Activated CD4-positive, alpha-beta T cell treated with anti-CD3 and anti-CD28 coated beads, Interleukin-2, amount 50 U/mL, for 48 hours (primary cell): ENCODE measurements at places on chromosomes 4 and X.

- DNase-seq = no peak
These were observed 23.5 kb downstream of the GAB3 start for GRCh38 chrX:154727418-154727817.

DNA sequence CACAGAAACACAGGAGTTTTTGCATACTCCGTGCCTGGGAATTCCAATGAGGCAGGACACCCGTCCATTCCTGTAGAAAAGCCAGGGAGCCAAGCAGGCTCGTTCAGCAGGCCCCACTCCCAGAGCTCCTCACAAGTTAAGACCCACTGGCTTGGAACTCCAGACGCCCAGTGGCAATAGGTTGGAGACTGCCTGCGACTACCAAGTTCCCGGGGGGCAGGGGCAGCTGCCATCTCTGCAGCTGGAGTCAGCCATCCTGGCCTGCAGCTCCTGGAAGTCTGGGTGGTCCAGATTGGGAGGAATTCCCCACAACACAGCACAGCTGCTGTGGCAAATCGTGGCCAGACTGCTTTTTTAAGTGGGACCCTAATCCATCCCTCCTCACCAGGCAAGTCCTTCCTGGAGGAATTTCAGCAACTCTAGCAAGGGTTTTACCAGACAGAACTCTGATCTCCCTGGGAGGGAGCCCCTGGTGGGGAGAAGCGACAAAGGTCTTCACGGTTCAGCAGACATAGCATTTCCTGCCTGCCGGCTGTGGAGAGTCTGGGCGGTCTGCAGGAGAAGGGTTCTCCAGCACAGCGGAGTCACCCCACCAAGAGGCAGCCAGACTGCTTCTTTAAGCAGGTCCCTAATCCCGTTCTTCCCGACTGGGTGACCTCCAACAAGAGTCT is 231.9 kb downstream of the STPG2 start:
- no peak for DNase-seq

DNA sequence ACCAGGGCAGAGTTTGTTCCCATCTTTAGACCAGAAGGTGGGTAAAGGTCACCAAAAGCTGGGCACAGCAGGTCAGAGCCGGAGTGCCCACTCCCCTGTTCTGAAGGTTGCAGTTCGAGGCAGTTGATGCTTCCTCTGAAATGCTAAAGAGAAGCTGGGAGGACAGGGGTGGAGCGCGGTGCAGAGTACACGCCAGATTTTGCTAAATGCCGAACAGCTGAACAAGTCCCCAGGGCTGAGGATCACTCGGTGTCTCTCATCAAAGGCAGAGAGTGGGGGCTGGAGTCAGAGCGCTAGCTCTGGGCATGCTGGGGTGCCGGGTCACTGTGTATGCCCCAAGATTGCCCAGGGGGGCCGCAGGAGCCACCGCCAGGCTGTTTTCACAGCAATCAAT is 197.0 kb downstream of the BCOR start:
- DNase-seq = no peak

DNA sequence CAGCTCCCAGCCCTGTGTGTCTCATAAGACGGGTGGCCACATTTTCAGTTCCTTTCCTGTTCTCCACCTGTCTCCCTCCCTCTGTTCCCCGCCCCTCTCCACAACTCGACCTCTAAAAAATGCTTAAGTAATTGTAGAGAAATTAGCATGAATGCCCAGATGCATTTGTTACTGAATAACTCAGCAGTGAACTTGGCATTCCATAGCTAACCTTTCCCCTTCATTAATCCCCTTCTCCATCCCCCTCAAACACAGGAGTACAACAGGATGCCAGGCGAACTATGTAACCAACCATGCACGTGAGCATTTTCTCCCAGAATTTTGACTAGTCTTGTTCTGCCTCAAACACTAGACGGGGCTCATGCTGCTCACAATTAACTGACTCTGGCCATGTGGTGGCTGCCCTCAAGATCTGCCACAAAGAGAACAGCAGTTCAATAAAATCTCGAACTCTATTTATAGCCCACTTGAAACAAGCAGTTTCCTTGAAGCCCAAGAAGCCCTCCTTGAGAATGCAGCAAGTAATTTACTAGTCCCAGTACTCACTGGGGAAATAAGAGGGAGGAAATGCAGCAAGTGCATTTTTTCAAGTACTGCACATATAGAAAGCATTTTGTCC is 351.2 kb downstream of the ARHGAP24 start:
- no peak for DNase-seq

DNA sequence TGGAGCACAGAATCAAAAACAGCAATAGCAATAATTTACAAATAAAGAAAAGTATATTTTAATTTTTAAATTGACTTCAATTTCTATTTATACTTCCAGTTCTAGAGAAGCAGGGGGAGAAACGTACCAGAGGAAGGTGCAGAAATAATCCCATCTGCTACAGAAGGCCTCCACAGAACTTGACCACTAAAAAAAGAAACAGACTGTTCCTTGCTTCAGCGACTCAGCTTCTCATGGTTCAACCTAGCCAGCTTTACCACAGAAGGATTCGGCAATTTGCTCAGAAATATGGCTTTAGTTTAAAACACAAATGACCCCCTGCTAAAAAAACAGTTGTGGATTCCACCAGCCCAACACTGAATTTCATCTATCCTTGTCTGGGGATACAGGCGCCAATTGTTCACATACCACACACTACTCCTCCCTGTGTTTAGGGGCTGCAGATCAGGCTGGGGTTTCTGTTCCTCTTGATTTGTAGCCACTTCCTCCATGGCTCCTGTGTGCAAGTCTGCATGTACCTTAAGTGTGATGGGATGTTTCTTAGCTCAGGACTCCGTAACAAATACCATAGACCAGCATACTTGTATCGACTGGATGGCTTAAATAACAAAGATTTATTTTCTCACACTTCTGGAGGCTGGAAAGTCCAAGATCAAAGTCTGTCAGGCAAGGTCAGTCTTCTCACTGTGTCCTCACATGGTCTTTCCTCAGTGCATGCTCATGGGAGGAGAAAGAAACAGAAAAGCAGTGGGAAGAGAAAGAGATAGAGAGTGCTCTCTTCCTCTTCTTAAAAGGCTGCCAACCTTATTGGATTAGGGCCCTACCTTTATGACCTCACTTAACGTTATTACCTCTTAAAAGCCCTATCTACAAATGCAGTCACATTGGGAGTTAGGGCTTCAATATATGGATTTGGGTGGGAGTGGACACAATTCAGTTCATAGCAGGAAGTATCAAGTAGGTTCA is 79.1 kb downstream of the AMOT start:
- no peak for DNase-seq
